ENCODE measurements at places on chromosomes 5 and 9. TPM values are rescaled to one million over a fixed set of nuclear protein-coding genes. Genes with fewer than 3 reads are reported as not detected.

TAF11L10 gene
- not detected for total RNA-seq

FGFR4 gene
- total RNA-seq: 7.2 TPM

TSTD2 gene
- total RNA-seq: 8.0 TPM

DCAF10 gene
- total RNA-seq: 12.2 TPM

ORM1 gene
- 0.24 TPM for total RNA-seq

FGF18 gene
- not detected for total RNA-seq

DND1 gene
- total RNA-seq: 0.26 TPM

PCDHGC5 gene
- total RNA-seq: 1.1 TPM

TCF7 gene
- total RNA-seq: 3.2 TPM

MELK gene
- total RNA-seq: 18.0 TPM

All from epithelial cell of alveolus of lung (primary cell).